ENCODE measurements at places on chromosomes 11 and 22.

- DNase-seq = no peak
Observed at GRCh38 chr11:65132238-65132987, 1.9 kb downstream of the SYVN1 start.

- DNase-seq = no peak
Observed at GRCh38 chr11:77442394-77443053, 31.4 kb downstream of the PAK1 start.

GRCh38 chr22:25406510-25407210 lies 157.8 kb upstream of the GRK3 start:
- DNase-seq = no peak

- DNase-seq = no peak
Observed at GRCh38 chr11:129817534-129818051, 1.9 kb downstream of the TMEM45B start.

GRCh38 chr11:43853781-43854180 lies 26.9 kb upstream of the ALKBH3 start:
- no peak for DNase-seq

DNA sequence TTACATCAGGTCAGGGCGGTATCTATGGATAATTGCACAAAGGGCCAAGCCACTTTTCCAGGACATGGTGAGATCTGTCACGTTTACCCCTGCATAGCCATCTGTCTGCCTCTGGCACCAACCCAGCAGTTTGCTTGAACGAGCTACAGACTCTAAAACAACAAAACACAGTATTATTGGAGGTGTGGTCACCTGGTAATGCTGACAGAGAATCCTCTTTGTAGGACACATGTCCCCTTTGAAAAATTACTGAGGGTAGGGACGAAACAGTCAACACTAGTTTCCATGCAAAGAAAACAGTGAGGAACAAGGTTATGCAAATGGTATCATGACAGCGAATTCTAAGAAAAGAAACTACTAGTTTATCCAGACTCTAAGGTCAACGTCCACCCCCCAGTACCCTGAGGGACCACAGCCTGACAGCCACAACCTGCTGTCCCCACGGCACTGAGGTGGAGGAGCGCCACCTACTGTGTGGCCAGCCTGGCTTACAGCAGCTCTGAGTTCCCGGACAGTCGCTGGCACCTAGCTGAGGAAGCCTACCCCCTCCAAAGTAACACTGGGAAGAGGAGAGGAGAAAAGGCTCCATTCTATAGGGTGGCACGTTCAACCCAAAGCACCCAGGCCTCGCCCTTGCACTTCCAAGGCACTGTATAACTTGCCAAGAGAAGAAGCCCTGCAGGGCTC lies 117.4 kb upstream of the BID start:
- DNase-seq = no peak

GRCh38 chr22:27827604-27828587 lies 26.3 kb upstream of the MN1 start:
- DNase-seq = no peak

GRCh38 chr11:67276781-67277230 lies 10.5 kb downstream of the GRK2 start:
- DNase-seq = no peak

GRCh38 chr11:100515087-100515486 lies 172.0 kb upstream of the ARHGAP42 start:
- DNase-seq = no peak

DNA sequence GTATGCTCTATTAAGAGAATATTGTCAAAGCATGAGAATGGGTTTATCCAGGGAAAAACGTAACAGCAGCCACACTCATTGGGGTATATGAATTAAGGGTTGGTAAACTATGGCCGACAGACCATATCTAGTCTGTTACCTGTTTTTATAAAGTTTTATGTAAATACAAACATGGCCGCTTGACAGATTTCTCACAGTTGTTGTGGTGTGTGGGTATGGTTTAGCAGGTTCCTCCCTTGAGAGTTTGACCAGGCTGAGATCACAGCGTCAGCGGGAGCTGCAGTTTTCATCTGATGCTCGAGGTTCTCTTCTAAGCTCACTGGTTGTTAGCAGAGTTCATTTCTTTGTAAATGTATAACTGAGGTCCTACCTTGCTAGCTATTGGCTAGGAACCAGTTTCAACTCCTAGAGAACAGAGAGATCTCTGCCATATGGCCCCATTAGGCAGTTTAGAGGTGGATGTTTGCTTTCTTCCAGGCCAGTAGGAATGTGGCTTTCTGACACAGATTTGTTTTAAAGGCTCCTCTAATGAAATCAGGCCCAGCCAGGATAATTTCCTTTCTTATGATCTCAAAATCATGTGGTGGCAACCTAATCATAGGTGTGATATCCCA lies 45.5 kb upstream of the GRIK4 start:
- DNase-seq = no peak

- no peak for DNase-seq
Observed at GRCh38 chr11:6566704-6567370, 36.6 kb downstream of the RRP8 start.

GRCh38 chr11:63845911-63846310 lies 7.0 kb downstream of the MARK2 start:
- no peak for DNase-seq

DNA sequence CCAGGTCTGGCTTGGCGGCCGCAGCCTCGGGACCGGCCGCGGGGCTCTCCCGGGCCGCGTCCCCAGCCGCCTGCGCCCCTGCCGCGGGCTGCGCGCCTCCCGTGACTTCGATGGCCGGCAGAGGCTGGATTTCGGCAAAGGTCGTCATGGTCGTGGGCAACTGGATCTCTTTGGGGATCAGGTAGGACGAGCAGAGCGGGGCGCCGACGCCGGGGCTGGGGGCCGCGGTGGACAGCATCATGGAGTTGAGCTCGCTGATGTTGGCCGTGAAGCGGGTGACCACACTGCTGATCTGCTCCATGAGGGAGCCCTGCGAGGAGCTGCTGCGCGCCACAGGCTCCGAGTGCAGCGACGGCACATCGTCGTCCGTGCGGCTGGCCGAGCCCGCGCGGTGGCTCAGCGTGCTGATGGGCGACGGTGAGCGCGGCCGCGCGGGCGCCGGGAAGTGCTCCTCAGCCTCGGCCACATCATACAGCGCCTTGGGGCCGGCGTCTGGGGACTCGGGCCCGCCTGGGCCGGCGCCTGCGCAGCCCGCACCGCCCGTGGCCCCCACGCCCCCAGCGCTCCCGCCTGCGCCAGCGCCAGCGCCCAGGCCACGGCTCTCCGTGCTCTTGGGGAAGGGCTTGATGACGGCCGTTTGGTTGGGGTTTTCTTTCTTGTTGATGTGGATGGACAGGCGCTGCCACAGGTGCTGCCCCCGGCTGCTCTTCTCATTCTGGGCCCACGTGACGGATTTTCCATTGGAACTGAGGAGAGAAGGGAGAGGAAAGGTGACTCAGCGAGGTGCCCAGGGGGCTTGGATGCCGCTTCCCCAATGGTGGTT lies 171.4 kb upstream of the CTSC start:
- DNase-seq = no peak

DNA sequence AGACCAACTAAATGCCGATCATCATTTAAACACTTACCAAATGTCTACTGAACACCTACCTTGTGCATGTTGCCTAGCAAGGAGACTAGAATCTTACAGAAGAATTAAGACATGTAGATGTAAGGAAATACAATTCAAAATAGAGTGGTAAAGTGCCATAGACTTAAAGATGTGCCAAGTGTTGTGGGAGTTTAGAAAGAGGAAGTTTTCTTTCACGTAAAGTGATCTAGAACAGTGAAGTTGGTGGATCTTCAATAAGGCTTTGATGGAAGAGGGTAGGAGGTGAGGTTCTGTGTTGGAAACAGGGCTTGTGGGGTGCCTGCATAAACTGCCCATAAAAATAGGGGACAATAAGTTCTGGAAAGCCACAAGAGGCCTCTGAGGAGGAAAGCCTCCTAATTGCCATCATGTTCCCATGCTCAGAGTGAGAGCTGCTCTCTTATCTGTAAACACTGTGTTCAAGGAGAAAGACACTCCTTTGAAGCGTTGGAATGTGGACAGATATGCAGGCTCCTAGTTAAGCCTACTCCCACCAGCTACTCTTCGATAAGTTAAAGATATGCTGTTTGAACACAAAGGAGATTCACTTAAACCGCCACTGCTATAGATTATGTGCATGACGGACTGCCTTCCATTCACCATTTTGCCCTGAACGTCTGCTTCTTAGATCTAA lies 66.7 kb downstream of the HSD17B12 start:
- no peak for DNase-seq

- no peak for DNase-seq
Observed at GRCh38 chr11:24286238-24286637, 210.6 kb upstream of the LUZP2 start.

DNA sequence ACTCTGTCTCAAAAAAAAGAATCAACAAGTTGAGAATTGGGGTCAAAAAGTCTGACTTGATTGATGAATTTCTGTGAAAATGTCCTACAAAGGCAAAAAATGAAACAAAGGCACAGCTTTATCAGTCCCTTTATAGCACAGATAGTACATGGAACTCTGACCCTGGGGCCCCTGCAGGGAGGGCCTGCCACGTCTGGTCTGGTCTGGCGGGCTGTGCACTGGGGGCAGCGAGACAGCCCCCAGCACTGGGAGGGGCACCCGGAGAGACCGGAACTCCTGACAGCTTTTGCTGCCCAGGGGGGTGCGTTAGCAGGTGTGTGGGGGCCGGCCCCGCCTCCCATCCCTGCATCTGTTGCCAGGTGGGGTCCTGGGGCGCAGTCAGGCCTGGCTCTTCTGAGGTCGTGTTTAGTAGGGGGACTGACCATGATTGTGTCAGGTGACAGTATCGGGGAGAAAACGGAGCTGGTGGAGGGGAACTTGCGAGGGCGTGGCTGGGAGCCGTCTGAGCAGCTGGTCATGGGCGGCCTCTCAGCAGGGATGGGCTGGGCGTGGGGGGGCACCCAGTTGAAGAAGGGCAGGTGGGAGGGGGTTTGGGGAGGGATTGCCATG lies 51.7 kb downstream of the GRAMD4 start:
- DNase-seq = no peak

- DNase-seq = no peak
Observed at GRCh38 chr11:986952-987305, 49.6 kb downstream of the MUC6 start.

DNA sequence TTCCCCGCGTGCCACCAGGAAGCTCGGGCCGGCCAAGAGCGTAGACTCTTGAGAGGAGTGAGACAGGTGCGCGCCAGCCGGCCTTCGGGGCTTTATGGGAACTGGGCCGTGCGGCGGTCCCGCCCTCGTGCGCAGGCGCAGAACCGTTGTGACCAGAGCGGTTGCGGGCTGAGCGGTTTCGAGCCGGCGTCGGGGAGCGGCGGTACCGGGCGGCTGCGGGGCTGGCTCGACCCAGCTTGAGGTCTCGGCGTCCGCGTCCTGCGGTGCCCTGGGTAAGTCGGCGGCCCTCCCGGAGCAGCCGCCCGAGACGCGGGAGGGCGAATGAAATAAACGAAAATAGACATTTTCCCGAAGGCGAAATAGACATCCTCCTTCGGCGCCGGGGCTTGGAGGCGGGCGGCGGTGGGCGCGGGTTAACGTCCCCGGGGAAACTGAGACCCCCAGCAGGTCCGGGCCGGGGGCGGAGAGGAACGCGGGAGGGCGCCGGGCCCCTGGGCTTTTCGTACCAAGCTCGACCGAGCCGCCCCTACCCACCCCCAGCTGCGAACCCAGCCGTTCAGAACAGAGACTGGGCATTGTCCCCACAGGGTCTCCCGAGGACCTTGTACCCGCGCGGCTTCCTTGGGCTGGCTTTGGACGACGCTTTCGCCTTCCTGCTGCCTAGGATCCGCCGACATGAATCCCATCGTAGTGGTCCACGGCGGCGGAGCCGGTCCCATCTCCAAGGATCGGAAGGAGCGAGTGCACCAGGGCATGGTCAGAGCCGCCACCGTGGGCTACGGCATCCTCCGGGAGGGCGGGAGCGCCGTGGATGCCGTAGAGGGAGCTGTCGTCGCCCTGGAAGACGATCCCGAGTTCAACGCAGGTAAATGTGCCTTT lies at the start of gene ASRGL1:
ASRGL1 (plus strand) TSS at position 146 of the 879 bp plus-strand sequence; CDS start at position 676, 530 bp downstream.
- DNase-seq = peak; percentile 34

- DNase-seq = no peak
Observed at GRCh38 chr11:121515335-121515671, 62.5 kb upstream of the SORL1-AS1 start.

- no peak for DNase-seq
Observed at GRCh38 chr11:73989156-73989555, 6.5 kb upstream of the UCP2 start.

DNA sequence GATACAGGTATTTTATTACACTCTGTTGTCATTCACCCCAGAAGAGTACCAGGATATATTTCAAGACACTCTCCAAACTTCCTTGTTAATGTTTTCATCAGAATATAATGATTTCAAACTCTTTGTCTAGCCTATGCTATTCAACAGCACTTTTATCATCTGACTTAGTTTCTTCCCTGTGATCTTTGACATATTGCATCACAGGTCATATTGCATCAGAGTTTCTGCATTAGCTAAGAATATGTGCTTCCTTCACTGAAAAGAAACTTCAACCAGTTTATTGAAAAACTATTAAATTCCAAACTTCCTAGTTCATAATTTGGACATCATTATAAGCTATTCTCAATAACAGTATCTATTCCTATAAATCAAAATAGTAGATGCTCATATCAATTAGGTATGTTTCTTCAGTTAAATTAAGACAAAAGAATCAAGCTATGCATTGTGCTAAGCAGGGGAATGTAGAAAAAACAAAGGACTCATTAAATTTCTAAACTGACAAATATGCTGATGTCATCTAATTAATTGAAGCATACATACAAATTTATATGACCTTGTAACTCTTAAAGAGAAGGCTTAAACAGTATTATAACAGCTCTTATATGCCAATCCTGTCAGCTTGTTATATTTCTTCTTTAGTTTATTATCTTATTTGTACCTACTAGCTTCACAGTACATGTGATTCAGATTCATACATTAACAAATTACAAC lies 361.8 kb upstream of the LUZP2 start:
- DNase-seq = no peak

GRCh38 chr11:26761361-26761809 lies 39.5 kb upstream of the SLC5A12 start:
- DNase-seq = no peak

- DNase-seq = no peak
Observed at GRCh38 chr11:117730208-117730800, 66.7 kb downstream of the DSCAML1 start.

DNA sequence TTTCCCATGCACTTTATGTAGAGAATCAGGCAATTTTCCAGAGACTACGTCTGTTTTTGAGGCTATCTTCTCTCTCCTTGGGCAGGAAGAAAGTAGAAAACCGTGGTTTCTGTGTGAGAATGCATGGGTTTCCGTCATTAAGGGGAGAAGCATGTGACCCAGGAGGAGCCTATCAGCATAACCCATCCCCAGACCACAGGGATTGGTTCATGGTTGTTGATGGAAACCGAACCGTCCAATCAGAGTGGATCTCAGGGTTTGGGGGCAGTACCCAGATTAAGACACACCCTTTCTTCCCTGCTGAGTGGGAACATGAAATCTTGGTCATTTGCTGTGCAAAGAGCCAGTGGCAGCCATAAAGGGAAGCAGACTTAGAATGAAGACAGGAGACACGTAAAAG lies 517.8 kb downstream of the MN1 start:
- DNase-seq = no peak

- DNase-seq = no peak
Observed at GRCh38 chr11:32555091-32555490, 28.5 kb upstream of the EIF3M start.

DNA sequence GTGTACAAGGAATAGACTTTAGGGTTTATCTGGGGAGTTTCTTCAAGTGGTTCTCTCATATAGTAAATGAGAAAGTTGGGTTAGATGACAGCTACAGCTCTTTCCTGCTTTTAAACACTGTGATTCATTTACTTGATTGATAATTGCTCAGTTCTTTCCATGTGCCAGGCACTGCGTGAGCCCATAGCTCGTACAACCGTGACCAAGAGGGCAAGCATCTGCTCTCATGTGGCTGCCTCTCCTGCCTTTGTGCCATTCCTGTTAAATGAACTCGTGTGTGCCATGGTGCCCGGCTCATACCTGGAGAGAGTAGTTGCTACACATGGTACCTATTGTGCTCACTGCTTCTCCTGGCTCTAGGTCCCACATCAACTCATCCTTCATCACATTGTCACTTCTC lies 206.3 kb downstream of the SNX19 start:
- DNase-seq = no peak
